Fibroblast of gingiva (primary cell): ENCODE measurements at places on chromosomes 11 and 22.

DNA sequence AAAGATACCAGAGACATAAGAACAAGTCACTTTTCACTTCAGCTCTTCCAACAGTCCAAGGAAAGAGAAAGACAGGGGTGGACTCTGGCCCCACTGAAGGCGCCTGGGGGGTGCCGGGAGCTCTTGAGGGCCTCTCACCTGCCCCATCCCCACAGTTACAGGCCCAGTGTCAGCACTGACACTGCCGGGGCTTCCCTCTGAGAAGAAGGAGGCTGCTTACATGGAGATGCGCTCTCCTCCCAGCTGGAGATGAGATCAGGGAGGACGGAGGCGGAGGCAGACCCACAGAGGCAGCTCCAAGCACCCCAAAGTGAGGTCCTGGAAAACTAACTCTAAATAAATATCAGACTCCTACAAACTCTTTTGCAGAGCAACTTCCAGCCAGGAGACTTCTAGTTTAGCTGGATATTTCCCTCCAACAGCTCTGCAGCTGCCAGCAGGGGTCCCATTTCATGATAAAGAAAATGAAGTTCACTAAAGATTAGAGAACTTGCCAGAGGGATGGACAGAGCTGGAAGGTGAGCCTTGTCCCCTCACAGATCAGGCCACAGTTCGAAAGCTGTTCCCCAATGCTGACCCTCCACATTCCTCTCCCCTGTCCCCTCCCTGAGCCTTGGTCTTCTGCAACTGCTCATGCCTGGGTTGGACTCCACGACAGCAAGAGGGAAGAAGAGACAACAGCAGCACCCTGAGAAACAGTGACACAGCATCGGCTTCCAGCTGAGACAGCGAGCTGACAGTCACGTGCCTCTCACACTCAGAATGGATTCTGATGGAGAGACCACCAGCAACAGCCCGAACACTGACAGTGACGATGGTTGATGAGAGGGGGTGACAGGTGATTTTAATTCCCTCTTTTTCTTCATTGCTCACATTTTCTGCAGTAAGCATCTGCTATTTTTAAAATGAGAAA, 5.8 kb downstream of the CARS1 start:
- no peak for DNase-seq

GRCh38 chr11:76682684-76683083, 12.1 kb upstream of the LRRC32 start:
- DNase-seq = no peak

GRCh38 chr11:70327717-70328116, 57.2 kb downstream of the PPFIA1 start:
- DNase-seq = no peak

GRCh38 chr22:43168471-43169309, 17.3 kb downstream of the TSPO start:
- peak; percentile 60 for DNase-seq

- no peak for DNase-seq
Measured at GRCh38 chr11:108983636-108984420, 319.0 kb downstream of the DDX10 start.

DNA sequence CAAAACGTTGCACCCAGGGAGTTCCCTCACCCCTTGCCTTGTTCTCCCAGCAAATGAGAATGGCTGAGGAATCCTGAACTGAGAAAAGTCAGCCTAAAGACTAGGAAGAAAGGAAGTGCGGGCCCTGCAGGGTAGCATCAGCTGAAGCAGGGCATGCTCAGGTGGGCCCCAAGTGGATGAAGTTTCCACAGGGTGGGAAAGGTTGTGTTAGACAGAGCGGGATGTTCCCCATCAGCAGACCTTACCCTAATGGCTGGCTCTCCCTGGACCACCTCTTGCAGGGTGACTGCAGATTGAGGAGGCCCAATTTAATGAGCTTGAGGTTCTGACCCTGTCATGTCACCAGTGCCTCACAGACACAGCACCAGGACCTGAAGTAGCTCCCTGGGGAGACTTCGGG, 81.5 kb upstream of the MYOD1 start:
- no peak for DNase-seq

DNA sequence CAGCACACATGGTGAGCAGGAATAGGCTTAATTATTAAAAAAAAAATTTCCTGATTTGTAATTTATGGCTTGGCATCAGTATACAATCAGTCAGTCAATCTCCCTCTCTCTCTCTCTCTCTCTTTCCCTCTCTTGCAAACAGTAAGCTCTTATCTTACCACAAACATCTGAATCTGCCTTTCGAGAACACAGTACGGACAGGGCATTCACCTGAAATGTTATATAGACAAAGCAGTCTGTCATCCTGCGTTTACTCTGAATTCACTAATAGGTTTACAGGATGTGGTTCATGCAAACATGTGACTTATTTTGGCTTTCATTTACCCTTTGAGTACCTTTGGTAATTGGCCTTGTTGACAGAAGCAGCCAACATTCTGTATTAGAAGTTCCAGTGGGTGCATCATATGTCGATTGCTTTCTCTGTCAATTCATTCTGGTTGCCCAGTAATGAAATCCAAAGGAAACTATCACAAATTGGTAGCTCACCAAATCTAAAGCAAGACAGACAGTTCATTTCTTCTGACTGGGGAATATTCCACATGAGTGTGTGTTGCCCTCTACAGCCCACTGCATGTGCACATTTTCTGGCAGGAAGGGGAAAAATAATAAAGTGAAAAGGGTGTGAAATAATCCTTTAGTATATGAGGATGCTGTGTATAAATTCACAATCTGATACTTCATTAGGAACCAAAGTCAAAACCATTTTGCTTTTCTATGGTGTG, 1058.2 kb downstream of the LRRC4C start:
- DNase-seq = no peak

DNA sequence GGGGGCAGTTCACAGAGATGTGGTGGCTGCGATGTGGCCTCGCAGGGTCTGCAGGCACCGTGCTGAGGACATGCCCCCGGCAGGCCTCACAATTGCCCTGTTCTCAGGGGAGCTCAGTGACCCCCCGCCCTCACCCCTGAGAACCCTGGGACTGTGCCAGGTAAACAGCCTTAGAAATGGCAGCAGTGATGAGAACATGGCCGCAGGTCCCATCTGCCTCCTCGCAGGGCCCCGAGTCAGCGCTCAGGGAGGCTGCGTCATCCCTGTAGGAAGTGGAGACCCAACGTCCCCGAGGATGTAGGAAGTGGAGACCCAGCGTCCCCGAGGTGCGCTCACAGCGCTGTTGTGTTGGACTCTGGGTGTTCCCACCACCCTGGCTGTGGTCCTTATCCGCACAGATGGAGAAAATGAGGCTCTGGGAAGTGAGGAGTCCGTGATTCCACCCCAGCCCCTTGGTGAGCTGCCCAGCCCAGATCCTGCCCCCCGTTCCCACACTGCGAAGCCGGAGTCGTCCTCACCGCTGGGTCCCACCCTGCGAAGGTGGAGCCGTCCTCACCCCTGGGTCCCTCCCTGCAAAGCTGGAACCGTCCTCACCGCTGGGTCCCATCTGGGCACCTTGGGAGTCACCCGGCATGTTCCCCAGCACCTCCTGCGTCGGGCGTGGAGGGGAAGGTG, 1086.8 kb downstream of the BRD1 start:
- DNase-seq = no peak

- DNase-seq = no peak
Measured at GRCh38 chr11:6596239-6596877, 7.1 kb downstream of the RRP8 start.

DNA sequence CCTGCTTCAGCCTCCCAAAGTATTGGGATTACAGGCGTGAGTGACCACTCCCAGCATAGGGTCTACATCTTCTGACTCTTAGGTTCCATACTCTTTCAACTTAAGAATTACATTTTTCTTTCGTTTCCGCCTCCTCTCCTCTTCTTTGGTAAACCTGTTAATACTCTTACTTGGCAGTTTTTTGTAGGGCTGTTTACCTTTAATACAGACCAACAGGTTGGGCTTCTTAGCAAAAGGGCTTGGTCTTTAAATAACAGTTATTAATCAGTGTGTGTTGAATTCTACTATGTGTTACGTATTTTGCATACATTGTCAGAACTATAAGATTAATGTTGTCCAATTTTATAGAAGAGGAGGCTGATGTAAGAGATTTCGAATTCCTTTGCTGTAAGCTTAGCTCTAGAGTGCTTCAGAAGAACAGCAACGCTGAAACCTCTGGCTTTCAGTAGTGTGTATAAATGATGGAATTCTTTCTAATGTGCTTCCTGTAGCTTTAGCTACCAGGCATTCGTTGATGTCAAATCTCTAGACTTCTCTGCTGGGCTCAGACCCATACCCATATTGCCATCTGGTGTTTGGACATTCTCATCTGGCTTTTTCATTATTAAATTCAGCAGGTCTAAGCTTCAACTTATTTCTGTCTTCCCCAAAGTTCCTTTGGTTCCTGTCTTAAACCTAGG, 3.1 kb downstream of the FDX1 start:
- DNase-seq = no peak

- peak; percentile 79 for DNase-seq
Measured at GRCh38 chr11:13970986-13971385, 8.5 kb downstream of the SPON1 start.
